GM04504 (cell line): ENCODE measurements at places on chromosomes 2 and 18.

DNA sequence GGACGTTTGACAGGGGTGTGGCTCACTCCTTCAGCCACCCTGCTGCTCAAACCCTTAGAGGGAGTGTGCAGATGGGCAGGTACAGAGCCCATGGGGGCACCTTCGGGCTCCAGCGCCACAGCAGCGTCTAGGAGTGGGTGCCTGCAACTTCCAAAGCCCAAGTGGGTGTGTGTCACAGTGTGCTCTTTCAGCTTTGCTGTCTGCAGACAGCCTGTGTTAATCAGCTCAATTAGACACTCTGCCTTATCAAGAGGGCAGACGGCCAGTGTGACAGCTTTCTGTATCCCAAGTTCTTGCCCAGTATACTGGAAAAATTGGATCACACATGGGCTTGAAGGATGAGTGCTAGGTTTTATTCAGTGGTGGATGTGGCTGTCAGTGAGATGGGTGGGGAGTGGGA, 96.7 kb downstream of the AP1S3 start:
- DNase-seq = no peak

DNA sequence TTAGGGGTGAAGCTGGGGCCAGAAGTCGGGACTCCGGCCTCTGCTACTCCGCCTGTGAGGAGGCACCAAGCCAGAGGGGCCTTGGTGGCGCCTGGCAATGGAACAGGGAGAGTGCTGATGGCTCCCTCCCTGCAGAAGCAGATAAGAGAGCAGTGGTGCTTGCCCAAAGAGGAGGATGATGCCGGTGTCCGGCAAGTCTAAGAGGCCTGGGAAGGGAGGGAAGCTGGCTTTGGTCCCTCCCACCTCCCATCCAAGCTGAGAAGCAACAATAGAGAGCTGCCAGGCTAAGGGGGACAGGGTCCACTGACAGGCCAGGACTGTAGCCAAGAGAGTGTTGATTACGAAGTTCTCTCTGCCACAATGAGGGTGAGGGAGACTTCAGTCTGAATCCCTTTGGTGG, 479.5 kb downstream of the TNS1 start:
- DNase-seq = no peak

- DNase-seq = no peak
These were observed 39.0 kb downstream of the RALB start for GRCh38 chr2:120291401-120292311.

DNA sequence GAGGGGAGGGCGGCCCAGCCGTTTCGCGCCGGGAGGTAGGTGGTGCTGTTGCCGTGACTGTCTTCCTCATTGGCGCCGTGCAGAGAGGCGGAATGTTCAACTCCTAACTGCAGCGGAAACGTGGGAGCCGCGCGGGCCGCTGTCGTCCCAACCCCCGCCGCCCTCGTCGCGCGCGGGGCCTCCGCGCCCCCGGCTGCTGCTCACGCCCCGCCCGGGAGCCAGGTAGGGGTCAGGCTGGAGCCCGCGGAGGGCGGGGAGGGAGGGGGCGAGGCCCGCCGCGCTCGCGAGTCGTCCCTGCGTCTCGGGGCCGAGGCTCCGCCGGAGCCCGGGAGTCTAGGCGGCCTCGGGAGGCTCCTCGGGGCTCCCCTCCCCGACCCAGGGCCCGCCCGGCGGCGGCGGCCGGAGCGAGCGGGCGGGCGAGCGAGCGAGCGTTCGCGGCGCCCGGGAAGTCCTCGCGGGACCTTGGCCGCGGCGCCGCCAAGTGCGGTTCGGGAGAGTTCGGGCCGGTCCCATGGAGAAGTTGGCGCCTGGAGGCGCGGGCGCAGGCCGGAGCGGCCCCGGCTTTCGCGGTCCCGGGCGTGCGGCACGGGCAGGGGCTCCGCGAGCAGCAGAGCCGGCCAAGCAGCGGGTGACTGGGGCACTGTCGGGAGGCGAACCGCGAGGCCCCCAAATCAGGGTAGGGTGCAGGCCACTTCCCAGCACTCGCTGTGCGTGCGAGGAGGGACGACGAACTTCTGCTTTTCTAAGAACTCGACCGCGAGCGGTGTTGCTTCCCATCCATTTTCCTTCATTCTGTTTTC, at the start of gene MAP3K20:
Gene MAP3K20, plus strand, starts transcription at position 66 of the 800 bp plus-strand sequence. CDS start 15,186 bp downstream, outside the sequence.
- DNase-seq = peak; percentile 62

- no peak for DNase-seq
These were observed 252.1 kb downstream of the CDCA7 start for GRCh38 chr2:173606619-173607248.

- no peak for DNase-seq
These were observed 47.7 kb downstream of the CCDC68 start for GRCh38 chr18:54911551-54911950.

GRCh38 chr2:30048636-30049175, 98.1 kb upstream of the YPEL5 start:
- DNase-seq = no peak

DNA sequence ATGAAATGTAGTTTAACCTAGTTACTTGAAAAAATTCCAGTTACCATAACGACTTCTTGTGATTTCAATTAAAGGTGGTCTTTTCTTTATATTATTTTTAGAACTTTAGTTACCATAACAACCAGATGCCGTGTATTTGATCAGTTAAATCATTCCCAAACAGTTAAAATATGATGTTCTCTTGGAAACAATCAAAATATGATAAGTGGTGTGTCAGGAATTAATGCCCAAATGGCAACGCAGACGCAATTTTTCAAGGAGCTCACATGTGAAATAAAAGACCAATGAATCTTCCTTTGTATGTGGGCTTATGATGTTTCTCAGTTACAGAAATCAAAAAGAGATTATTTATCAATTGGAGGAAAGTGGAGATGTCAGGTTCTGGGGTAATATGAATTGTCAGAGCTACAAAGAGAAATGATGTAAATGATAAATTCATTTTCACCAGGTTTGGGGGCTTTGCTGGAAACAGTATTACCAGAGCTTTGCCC, 189.1 kb upstream of the PARD3B start:
- no peak for DNase-seq

DNA sequence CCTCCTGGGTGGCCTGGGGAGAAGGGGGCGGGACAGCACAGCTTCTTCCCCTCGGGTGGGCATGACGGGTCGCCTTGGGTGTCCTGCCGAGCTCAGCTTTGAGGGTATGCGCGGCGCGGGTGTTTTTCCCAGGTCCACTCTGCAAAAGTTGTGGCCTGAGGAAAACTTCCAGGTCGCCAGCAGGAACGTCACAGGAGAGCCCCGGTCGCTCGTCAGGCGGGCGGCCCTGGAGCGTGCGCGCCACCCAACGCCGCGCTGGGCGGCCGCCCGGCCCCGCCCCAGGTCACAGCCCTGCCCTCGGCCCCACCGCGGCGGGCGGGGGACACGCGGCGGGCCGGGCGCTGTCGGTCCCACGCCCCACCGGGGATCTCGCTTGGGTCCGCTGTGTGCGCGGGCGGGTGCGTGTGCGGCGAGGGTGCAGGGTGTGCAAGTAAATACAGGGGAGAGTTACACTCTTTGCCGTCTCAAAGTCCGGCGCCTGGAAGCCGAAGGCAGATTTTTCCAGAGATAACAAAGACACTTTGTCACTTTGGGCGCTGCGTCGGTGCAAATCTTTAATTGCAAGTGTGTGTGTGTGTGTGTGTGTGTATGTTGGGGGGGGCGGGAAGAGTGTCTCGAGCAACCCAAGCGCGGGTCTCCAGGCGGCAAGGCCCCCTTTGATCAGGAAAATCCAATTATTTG, 616 bp upstream of the SP5 start:
- no peak for DNase-seq

- DNase-seq = no peak
These were observed 18.5 kb upstream of the CCNT2 start for GRCh38 chr2:134900151-134900550.

GRCh38 chr2:98522854-98523253, 78.2 kb downstream of the INPP4A start:
- no peak for DNase-seq
